ENCODE measurements at places on chromosomes 5 and 9. TPM values are rescaled to one million over a fixed set of nuclear protein-coding genes. Genes with fewer than 3 reads are reported as not detected.
A peak's percentile ranks its signal among the peaks of the same experiment; 100 is the strongest.

The PPP3R2 gene
- total RNA-seq, result not detected

The ARSI gene
- not detected for total RNA-seq

The SPEF2 gene
- total RNA-seq, result 8.5 TPM

The MCIDAS gene
- not detected for total RNA-seq

The DRD1 gene
- not detected for total RNA-seq

The SMIM27 gene
- total RNA-seq, result 17.7 TPM

The INSYN2B gene
- total RNA-seq, result not detected

The TSSK1B gene
- total RNA-seq, result not detected

The FAM153A gene
- 3.5 TPM for total RNA-seq

The PCDHB16 gene
- total RNA-seq, result not detected

The PCDHGC4 gene
- total RNA-seq, result 0.84 TPM

DNA sequence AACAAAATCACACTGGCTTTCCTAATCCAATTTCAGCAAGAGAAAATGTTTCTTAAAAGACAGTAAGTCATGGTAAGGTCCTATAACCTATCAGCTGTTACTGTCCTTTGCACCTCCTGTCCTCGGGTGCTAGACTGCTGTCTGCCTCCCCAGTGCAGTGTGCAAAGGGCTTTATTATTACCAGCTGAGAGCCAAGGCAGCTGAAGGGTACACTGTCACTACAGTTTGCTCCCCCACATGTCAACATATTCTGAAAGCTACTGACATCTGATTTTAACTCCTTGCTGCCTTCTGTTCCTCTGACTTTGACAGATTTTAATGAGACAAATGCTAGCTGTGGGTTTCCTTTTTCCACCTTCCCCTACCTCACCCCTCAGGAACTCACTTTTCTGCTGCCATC, 389.4 kb upstream of the SLC24A2 start:
- no peak for DNase-seq

GRCh38 chr9:92151691-92152393, 36.6 kb upstream of the SPTLC1 start:
- no peak for DNase-seq

DNA sequence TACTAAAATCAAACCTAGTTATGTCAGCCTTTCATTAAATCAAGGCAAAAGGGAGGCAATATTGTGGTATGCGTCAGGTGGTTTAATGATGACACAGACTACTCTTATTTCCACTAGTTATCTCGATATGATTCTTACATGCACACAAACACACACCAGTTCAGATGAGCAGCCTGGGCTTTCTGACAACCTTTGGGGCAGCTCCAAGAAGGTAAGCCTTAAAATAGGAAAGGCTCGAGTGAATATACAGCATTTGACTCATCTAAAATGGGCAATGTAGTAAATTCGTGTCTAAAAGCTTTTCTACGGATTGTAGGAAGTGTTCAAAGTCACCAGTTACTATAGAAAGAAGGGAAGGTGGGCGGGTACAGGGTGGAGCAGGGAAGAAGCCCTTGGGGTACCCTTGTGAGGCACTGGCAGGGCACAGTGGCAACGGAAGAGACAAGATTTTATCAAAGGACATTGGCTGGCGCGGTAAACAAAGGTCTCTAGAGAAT, 1.9 kb downstream of the ANKH start:
- peak; percentile 26 for DNase-seq

GRCh38 chr9:132534832-132535231, 47.6 kb upstream of the BARHL1 start:
- no peak for DNase-seq

DNA sequence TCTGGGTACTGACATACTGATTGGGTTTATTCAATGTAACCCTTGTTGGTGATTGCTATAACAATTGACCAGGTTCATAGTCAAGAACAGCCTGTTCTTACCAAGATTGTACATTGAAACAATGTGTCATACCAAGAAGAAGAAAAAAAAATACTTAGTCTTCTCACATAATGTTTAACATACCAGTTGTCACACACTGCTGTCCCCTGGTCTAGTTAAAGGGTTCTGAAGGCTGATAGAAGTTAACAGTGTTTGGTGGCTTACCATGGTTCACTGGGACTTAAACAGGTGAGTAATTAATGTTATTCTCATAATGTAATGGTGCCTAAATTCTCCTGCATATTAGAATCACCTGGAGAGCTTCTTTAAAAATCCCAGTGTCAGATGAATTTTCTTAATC, 18.5 kb upstream of the CDC42SE2 start:
- no peak for DNase-seq

DNA sequence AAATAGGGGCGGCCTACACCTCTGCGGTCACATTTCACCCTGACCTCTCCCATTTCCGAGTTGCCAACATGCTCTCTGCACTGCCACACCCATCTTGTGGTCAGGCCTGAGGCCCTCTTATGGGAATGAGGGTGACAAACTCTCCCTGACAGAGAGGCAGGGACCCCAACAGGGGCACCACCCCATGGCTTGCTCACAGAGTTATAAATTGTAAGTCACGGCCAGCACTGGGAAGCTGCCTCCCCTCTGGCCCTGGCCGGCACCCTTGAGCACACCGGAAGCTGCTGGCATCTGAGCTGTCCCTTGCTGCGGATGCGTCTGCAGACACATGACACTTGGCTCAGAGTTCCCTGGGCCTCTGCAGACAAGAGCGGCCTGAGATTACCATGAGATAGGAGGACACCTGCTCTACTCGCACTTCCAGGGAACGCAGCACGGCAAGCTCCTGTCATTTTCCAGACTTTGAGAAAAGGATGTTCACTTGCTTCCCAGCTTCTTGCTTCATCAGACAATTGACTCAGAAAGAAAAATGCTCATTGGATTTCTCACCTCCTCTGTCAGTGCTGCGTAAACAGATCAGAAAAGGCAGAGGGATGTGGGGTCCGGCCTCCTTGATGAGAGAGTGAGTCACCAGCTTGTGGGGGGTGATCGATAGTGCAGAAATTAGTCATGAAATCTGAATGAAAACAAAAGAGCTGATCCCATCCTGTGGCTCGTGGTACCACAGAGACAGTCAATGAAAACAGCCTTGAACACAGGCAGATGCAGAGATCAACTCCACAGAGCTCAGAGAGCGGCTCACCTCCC, 269.8 kb downstream of the SYK start:
- no peak for DNase-seq

GRCh38 chr9:116369706-116370105, 216.1 kb downstream of the PAPPA start:
- DNase-seq, result no peak

DNA sequence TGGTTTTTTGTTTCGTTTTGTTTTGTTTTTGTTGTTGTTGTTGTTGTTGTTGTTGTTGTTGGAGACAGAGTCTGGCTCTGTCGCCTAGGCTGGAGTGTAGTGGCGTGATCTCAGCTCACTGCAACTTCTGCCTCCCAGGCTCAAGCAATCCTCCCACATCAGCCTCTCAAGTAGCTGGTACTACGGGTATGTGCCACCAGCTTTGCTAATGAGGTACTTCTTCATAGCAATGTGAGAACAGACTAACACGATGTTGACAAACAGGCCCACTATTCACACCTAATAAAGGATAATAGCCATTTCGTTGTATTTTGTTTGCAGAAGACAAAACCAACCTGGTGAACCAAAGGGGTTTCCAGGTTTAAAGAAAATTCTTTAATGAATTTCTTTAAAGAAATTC, 130.9 kb downstream of the DIRAS2 start:
- no peak for DNase-seq

DNA sequence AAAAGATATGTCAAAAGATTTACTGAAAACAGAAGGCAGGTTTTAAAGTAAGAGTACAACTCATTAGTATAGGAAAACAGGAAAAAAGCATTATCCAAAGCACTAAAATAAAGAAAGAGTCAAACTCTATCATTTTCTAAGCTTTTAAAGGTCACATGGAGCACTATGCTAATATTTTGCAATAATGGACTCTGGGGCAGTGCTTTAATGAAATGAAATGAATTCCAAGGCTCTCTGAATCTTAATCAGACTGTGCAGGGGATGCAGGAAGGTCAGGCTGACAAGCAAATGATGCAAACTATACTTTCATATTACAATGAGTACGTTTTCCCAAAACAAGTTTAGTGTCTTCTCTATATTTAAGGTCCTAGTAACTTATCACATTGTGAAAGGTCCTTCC, 981.9 kb upstream of the DMAC1 start:
- no peak for DNase-seq

- no peak for DNase-seq
These were observed 244.4 kb downstream of the MAST4 start for GRCh38 chr5:66840511-66841013.

DNA sequence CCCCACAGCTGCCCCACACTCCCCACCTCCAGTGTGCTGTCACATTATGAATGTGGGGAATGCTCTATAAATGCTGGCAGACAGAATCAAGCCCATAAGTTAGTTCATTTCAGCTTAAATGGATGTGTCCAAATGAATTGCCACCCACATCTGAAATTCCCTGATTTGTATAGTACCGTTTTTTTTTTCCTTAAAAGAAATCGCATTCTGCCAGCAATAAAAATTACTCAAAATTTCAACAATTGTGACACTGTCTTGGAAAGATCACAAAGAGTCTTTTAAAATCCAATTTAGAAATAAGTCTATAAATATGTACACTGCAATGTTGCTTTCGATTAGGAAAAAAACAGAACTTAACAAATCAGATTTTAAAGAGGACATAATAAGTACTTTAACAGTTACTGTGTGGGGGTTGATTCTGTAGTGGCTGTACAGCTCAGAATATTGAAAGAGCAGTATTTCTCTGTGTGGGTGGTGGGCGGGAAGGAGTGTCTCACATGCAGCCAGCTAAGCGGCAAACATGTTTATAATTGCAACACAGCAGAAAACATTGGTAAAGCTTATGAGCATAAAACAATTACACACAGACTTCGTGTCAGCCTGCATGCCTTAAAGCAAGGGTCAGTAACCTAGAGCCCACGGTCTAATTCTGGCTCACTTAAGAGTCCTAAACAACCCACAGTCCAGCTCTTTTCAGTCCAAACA, 24.9 kb upstream of the CSNK1G3 start:
- DNase-seq, result no peak

DNA sequence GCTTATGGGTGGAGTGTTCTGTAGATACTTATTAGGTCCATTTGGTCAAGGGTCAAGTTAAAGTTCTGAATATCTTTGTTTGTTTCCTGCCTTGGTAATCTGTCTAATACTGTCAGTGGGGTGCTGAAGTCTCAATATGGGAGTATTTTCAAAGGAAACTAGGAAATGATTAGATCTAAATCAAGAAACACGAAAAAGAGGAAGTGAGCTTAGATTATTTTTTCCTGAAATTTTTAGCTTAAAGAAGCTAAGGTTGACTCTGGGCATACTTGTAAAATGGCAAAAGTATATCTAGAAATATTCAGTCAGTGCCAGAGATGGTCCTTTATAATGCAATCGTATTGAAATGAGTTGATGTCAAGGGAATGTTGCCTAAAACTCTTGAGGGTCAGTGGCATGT, 313.5 kb downstream of the ICE1 start:
- no peak for DNase-seq

DNA sequence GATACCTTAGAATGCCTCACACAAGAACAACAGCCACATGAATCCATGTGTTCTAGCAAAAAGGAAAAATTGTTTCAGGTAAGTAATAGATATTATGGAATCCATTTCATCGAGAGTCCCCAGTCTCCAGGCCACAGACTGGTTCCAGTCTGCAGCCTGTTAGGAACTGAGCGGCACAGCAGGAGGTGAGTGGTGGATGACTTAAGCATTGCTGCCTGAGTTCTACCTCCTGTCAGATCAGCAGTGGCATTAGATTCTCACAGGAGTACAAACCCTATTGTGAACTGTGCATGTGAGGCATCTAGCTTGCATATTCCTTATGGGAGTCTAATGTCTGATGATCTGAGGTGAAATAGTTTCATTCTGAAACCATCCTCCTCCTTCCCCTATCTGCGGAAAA, 207.0 kb downstream of the CSNK1G3 start:
- DNase-seq, result no peak

GRCh38 chr5:74355041-74355824, 285.3 kb downstream of the ENC1 start:
- DNase-seq, result no peak

DNA sequence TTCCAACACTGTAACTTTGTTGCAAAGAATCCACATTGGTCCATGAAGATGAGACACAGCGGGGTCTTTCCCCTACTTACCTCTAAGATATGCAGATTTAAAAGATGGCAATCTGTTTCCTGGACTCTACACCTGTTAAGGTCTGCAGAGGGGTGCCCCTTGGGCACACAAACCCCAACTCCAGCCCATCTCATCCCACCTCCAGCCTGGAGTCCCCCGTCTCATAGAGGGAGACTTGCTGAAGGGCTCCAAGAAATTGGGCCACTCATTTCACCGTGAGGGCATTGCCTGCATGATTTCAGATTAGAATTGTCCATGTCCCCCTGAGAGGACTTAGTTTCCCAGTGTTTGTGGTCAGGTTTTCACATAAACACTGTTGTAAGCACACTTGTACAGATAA, 365.7 kb downstream of the IRX2 start:
- DNase-seq, result no peak

DNA sequence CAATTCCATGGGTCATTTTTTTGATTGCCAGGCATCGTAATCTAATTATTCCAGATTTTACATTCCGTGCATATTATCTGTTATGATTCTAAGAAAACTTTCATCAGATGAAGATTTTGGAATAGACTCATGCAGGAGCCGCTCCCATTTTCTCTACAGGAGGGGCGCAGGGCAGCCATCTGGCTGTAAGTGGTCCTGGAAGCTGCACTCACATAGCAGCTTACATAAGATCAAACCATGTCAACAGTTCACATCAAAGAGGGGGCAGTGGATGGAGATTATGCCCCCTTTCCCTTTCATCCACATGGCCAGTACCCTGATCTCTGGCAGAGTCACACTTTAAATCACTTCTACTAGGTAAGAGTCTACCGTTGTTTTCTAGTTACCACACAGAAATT, 73.3 kb upstream of the PCA3 start:
- no peak for DNase-seq

DNA sequence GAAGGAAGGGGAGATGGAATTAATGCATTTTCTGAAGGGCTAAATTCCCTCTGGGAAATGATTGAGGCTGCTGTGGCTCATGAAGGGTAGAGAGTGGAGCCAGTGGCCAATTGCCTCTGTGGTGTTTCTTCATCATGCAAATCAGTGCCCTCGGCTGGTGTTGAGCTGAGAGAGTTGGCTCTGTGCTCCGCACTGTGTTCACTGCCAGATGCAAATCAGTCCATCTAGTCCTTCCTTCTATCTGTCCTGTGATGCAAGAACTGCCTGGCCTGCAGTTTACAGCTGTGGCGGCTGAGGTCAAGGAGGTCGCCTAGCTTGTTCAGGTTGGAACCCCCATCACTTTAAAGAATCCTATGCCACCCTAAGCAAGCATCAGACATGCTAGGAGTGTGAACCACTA, 6.0 kb downstream of the TMEM171 start:
- DNase-seq, result no peak

GRCh38 chr5:166497496-166498104, 1793.8 kb upstream of the WWC1 start:
- no peak for DNase-seq
